Smooth muscle cell of the brain vasculature (primary cell): ENCODE measurements at places on chromosomes 7 and 10.

DNA sequence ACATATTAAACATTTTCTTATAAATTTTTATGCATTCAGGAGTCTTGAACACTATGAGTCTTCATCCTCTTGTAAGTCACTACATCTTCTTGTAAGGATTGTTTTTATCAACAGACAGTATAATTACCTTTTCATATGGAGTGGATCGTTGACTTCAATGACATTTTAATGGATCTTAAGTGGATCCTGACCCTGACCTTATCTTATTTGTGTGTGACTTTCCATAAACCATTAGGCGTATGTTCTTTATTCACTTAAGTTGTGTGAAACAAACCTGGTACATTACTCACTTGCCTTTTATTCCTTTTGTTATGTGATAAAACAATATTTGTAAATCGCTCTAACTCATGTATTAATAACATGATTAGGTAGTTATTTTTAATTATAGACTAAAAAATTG, 18.5 kb upstream of the SEMA3C start:
- DNase-seq = no peak

DNA sequence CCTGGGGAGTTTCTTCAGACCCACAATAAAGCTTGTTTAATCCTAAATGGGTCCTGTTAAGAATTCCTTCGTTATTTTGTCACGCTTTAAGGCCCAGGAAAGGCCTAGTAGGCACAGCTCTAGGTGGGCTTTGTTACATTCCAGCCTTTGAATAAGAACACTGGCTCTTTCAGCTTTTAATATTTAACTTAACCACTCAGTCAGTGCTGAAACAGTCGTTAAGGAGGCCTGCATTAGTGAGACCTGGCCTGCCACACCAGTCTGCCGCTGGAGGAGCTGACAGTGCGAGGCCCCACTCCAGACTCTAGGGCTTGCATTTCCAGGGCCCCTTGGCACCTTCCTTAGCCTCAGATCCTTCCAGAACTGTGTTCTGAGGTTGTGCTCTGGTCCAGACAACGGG, 351.4 kb downstream of the GLRX3 start:
- no peak for DNase-seq

GRCh38 chr10:84185526-84186175, 8.7 kb upstream of the CDHR1 start:
- DNase-seq = no peak

DNA sequence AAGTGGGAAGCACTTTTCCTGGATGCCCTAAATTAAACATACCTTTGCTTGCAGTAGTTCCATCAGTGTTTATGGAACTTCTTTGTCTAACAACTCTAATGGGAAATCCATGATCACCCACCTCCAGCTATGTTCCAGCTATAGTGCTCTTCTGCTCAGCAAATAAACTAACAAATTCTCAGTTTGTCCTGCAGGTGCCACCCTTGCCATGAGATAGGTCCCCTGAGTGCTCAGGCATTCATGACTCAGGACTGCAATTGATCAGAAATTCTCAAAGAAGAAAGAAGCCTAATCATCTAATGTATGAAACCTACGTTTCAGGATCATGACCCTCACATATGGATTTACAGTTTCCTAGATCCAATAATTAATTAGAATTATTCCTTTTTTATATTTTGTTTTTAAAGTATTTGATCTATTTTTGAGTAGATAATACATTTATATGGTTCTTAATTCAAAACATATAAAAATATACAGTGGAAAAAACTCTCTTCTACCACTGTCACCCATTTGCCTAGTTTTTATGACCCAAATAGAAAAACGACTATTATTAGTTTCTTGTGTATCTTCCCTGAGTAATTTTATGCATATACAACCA, 48.7 kb upstream of the DYNC1I1 start:
- DNase-seq = peak; percentile 32

GRCh38 chr7:105854498-105854897, 21.9 kb downstream of the ATXN7L1 start:
- DNase-seq = no peak

GRCh38 chr10:27838361-27838760, 92.7 kb upstream of the MKX start:
- no peak for DNase-seq

GRCh38 chr7:30974605-30975255, 11.0 kb downstream of the GHRHR start:
- DNase-seq = no peak
